ENCODE measurements at places on chromosomes 2 and 18.

DNA sequence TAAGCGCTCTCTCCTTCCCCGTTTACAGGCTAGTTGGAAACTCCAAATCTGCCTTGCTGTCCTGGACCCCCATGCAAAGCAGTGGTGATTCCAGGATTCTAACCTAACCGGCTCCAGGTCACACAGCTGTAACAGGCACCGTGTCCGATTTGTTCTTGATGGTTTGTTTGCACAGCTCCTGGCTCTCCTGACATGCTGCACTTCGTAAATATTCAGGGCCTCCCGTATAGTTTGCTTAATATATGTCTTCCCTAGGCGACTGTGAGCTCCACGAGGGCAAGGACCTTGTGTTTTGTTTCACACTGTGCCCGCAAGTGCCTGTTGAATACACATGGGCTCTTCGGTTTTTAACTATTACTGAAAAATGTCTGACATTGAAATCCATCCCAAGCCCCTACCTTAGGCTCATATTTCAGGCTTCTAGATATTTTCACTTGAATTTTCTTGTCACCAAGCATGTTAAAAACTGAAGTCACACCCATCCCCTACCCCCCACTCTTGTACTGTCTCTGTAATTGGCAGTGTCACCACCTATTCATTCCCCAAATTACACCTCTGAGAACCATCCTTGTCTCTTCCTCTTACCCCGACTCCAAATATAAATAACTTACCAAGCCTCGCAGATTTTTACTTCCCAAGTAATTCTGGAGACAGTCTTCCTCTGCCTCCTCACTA is 1.0 kb upstream of the PUM2 start:
- no peak for DNase-seq

DNA sequence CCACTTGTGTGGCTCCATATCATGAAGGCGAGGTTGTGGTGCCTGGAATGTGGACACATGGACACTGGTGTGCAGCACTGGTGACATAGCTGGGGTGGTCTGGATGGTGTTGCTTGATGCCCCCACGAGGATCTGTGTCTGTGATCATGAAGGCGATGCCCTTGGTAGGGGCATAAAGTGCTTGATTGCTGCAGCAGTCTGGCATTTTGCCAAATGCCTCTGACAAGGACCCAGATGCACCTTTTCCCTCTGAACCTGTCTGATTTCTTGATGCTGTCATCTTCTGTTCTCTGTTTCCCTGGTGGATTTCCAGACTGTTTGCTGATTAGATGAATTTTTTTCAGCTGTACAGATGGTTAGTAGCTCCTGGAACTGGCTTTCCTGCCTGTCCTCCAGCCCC is 752.0 kb upstream of the HS6ST1 start:
- DNase-seq = no peak

- DNase-seq = no peak
Observed at GRCh38 chr2:101463421-101463820, 11.5 kb downstream of the RFX8 start.

DNA sequence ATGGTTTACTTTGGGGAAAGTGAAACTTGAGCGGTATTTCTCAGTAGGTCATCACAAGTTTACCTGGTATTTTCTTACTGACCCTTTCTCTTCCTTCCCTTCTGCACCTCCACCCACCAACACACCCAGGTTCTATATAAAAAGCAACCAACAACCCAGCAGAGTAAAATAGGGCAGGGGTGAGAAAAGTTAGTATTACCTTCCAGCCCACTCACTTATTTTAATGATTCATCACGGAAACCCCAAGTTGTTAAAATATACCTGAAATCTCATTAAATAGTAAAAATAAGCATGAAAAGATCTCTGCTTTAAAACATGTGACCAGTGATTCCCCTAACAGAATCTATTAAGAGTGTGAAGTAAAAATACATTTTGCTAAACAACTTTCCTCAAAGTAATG is 306.1 kb downstream of the ZEB2 start:
- no peak for DNase-seq

GRCh38 chr2:212737392-212738172 is 199.0 kb upstream of the ERBB4 start:
- DNase-seq = no peak

DNA sequence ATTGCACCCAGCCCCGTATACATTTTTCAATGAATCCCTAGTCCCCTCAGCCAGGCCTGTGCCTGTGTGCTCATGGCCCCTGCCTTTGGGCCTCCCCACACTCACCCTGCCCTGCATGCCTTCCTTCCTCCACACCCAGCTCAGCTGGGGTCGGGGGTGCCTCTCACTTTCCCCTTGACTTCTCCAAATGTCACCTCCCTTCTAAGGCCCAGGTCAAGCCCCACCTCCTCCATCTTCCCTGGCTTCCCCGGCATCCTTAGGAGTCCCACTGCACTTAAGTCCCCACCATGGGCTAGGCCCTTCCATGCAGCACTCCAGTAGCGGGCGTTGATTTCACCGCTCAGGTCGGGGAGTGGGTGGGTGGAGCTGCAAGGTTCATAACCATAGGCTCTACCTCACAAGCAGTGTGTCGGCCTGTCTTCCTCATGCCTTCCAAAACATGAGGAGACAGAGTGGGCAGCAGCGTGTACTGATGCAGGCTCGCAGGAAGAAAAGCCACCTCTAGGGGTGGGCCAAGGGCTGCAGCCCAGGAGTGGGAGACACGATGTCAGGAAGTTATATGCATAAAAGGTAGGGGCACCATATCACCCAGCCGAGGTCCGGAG is 47.7 kb downstream of the DNMT3A start:
- DNase-seq = no peak

DNA sequence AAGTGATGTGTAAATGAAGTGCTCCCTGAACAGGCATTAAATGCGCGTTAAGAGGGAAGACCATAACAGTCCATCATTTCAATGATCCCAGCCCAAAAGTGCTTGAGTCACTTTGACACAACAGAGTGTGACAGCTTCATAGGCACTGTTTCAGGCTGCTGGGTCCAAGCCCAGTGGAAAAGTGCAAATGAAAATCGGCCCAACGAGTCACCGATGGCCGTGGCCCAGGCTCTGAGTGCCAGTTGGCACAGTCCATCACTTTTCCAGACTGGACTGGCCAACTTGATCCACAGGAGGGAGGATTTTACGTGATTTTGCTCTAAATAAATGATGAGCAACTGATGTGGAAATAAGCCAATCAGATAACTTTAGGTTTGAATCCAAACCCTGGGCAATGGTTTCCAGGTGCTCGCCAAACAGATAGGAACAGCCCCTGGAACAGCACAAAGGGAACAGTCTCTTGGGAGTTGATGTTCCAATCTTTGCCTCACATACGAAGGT is 114.0 kb downstream of the SP3 start:
- no peak for DNase-seq

GRCh38 chr2:200298816-200299215 is 7.7 kb upstream of the SPATS2L start:
- no peak for DNase-seq

GRCh38 chr18:74271635-74272034 is 20.1 kb downstream of the CYB5A start:
- peak; percentile 86 for DNase-seq

GRCh38 chr2:7613831-7614230 is 696.6 kb downstream of the RNF144A start:
- no peak for DNase-seq

- no peak for DNase-seq
Observed at GRCh38 chr2:157068237-157068636, 189.3 kb upstream of the GALNT5 start.

- peak; percentile 53 for DNase-seq
Observed at GRCh38 chr2:143802242-143802641, 673.0 kb downstream of the ARHGAP15 start.

GRCh38 chr2:177742851-177743250 is 329.7 kb downstream of the PDE11A start:
- DNase-seq = no peak

DNA sequence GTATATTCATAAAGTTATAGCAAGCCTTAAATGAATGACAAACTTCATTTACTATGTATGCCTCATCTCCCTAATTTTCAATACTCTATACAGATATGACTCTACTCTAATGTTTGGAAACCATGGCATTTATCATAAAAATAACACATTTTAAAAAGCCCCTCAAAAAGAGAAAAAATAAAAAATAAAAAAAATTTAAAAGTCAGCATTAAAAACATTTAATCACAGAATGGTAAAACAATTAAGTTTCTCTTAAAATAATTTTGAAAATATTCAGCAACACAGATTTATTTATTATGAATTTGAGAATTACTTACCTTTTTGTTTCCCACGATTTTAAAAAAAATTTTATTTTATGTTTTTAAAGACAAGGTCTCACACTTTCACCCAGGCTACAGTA is 65.0 kb upstream of the CDKL4 start:
- no peak for DNase-seq

DNA sequence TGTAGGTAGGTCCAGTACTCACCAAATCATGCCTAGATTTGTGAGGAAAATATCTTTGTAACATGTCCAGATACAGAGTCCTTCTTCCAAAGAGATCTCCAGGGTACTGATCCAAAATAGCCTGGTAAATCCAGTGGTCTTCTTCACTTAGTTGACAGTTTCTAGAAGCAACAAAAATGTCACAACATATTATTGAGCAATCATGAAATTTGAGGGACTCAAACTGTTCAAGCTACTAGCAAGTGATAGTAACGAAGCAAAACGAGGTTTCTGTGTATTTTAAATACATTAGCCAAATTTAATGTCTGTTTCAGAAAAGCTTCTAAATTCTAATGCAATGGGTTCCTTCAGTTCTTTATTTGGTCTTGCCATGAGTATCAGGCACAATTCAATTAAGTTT is 142.8 kb downstream of the CCDC148 start:
- DNase-seq = no peak

- no peak for DNase-seq
Observed at GRCh38 chr18:75363446-75364225, 63.9 kb downstream of the SMIM21 start.

GRCh38 chr2:39780825-39781600 is 2.0 kb upstream of the THUMPD2 start:
- no peak for DNase-seq

DNA sequence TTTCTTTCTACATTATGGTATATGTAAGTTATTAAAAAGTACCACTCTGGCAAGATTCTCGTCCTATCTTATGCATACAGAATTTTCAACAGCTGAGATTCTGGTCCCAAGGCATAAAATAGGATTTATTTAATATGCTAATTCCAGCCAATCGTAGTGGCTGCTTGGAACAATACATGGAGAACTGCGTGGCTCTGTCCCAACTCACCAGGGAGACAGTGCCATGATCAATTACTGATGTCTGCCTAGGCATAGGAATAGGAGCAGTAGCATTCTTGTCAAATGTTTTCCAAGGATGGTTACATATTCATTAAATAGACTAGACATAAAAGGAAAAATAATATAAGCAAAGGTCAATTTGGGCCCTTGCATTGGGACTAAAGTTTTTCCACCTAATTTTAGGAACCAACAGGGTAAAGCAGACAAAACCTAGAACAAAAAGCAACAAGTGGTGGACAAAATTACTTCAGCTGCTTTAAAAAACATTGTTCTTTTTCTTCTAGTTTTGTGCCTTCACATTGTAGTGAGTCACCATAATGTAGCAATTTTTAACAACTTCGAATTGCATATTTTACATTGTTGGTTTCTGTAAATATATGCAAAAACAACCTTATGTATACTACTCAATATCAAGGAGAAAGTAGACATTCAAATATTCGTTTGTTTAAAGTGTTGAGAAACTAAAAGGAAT is 232.8 kb upstream of the ATP5MC3 start:
- no peak for DNase-seq

DNA sequence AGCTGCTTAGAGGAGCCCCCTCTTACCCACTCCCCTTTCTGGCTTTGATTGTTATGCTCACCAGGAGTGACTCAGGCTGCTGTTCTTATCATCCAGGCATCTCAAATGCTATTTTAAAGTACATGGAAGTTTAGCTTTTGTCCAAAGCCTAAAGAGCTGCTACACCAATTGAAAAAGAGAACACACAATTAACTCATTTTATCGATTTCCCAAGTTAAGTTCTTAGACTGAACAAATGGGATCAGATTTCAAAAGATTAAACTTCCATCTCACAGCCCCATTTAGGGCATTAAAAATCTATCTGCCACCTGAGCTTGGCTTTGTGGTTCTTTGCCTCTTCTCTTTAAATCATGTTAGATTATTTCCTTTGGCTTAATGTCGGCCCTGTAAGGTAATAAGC is 81.2 kb downstream of the MYO5B start:
- DNase-seq = no peak

DNA sequence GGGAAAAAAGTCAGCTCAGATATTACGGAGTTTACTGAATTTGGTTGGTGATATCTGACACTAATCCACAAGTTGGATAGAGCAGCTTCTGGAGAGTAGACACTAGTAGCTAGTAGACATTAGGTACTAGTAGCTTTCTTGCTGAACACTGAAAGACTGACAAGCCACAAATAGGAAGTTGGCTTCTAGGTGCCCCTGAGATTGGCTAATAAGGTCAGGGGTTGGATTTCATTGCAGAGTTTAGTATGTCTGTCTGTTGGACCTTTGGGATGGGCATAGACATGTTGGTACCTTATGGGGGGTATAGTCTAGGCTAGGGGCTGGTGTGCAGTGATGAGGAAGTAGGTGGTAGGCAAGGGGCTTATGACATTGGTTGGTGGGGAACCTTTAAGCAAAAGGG is 164.9 kb upstream of the LRRTM1 start:
- no peak for DNase-seq

- no peak for DNase-seq
Observed at GRCh38 chr2:234950435-234950729, 1.4 kb upstream of the SH3BP4 start.

- DNase-seq = peak; percentile 84
Observed at GRCh38 chr18:23585007-23585871, 1.1 kb downstream of the NPC1 start.

- DNase-seq = no peak
Observed at GRCh38 chr2:45000341-45000901, 8.8 kb downstream of the SIX2 start.

- DNase-seq = peak; percentile 60
Observed at GRCh38 chr2:26299471-26300101, 46.4 kb upstream of the SELENOI start.

- no peak for DNase-seq
Observed at GRCh38 chr2:122480501-122481243, 725.2 kb downstream of the TSN start.

DNA sequence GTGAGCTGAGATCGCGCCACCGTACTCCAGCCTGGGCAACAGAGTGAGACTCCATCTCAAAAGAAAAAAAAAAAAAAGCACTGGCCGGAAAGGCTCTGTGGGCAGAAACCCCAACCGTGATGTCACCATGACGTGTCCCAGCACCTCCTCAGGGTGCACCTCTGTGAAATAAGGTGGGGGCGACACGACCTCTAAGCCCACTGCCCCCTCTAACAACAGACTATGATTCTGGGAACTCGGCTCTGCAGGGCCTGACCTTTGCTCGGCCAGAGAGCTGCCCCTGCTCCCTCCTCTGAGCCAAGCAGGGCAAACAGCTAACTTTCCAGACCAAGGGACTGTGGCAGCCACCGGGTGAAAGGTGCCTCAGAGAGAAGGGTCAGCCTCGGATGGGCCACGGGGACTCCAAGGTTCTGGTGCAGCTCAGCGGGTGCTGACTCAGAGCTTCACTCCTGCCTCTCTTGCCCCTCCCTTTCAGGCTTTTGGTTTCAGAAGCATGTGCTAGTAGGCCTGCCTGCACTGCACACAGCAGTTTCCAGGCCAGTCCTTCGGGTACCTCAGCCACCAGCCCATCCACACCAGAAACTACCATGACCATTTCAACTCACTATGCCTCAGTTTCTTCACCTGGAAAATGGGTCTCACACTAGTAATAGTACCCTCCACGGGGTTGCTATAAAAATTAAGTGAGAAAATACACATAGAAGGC is 8.0 kb downstream of the TMBIM1 start:
- DNase-seq = peak; percentile 90

GRCh38 chr2:224846161-224846560 is 130.0 kb upstream of the CCDC195 start:
- no peak for DNase-seq

All from epithelial cell of esophagus (primary cell).